ENCODE measurements at places on chromosomes 3 and 15. TPM values are rescaled to one million over a fixed set of nuclear protein-coding genes. Genes with fewer than 3 reads are reported as not detected.

Gene TAGLN3
- 7.7 TPM for polyA plus RNA-seq

Gene KIF7
- 11.5 TPM for polyA plus RNA-seq

Gene RBMS3
- polyA plus RNA-seq, result 17.1 TPM

Gene GOLGA6L26
- polyA plus RNA-seq, result not detected

Gene ERICH6
- polyA plus RNA-seq, result not detected

Gene SPTSSB
- not detected for polyA plus RNA-seq

Gene PDE12
- polyA plus RNA-seq, result 9.5 TPM

Gene GOLGA8S
- 0.03 TPM for polyA plus RNA-seq

GRCh38 chr15:38847666-38848065 is 283.1 kb upstream of the RASGRP1 start:
- H3K27me3 ChIP-seq, result no peaks in the 10 kb centered on the region
- H3K27ac ChIP-seq, result no peak overlapping the region
- DNase-seq, result no peak
- H3K4me3 ChIP-seq, result no peak overlapping the region
- H3K4me1 ChIP-seq, result peaks cover 19% of the 10 kb centered on the region
- H3K36me3 ChIP-seq, result no peaks in the 10 kb centered on the region

- no peak overlapping the region for H3K4me3 ChIP-seq
- no peaks in the 10 kb centered on the region for H3K36me3 ChIP-seq
- DNase-seq, result no peak
- H3K27me3 ChIP-seq, result peaks cover 44% of the 10 kb centered on the region
- no peaks in the 10 kb centered on the region for H3K4me1 ChIP-seq
Measured at GRCh38 chr3:133880886-133881455, 14.7 kb downstream of the RAB6B start.

DNA sequence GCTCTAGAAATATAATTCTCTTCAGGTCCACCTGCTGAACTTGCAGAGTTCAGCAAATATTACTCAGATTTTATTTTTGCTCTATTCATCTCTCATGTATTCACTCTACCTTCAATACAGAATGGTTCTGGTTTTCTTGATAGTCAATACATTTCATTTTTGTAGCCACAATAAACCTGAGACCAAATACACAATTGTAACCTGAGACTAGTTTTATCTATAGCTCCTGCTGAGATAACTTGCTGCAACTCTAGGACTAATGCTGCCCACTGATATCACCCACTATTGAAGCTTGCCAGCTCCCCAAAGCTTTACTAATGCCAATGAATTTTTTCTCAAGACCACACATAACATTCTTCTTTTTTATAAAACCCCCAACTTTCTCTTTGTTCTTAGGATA is 229.3 kb downstream of the NSUN3 start:
- DNase-seq, result no peak
- H3K27me3 ChIP-seq, result no peaks in the 10 kb centered on the region
- no peaks in the 10 kb centered on the region for H3K36me3 ChIP-seq
- no peaks in the 10 kb centered on the region for H3K4me1 ChIP-seq

DNA sequence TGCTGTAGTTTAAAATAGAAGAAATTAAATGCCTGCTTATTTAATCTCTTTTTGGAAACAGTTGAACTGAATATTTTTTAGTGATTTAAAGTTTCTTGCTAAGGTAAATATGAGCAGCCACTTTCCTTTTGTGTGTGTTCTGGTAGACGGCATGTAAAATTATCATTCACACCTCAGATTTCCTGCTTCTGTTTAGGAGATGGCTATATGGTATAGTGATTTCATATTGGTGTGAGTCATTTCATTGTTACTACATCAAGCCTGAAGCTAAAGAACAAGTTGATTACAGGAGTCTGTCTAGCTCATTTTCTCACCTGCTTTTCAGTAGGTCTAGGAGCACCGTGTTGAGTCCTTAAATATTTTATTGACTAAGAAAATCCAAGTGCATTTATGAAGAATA is 2.2 kb downstream of the LRCH3 start:
- DNase-seq, result peak; percentile 63
- no peak overlapping the region for H3K4me3 ChIP-seq
- H3K27ac ChIP-seq, result no peak overlapping the region

DNA sequence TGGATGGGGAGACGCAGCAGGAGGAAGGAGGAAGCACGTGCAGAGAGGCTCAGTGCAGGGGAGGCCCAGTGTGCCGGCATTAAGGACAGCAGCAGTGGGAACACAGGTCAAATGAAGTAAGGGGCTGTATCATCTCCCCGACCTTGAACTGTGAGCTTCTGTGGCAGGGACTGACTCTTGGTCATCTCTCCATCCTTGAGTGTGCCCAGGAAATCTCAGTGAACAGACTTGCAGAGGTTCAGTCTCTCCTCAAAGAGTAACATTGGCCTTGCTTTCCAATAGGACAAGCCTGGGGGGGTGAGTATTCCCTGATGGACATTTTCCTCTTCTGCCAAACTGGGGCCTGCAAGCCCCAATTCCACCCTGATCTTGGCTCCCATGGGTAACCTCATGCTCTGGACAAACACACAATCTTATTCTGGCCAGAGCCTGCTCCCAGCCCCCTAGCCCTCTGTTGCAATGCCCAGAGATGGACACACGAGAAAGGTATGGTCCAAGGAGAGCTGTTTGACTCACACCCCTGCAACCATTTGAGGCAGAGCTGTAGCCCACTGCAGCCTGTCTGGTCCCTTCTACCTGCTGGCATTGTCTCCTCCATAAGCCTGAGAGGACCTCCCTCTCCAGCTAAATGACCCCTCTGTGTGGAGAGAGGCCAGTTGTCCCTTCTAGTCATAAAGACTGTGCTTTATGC is 50.9 kb downstream of the TLE3 start:
- peaks cover 26% of the 10 kb centered on the region for H3K36me3 ChIP-seq
- peaks cover 2% of the 10 kb centered on the region for H3K4me1 ChIP-seq
- H3K27me3 ChIP-seq, result no peaks in the 10 kb centered on the region
- no peak overlapping the region for H3K4me3 ChIP-seq
- no peak overlapping the region for H3K27ac ChIP-seq

- DNase-seq, result no peak
- H3K27ac ChIP-seq, result no peak overlapping the region
- H3K4me1 ChIP-seq, result peaks cover 15% of the 10 kb centered on the region
- no peaks in the 10 kb centered on the region for H3K36me3 ChIP-seq
- no peak overlapping the region for H3K4me3 ChIP-seq
Measured at GRCh38 chr15:40267670-40268069, 15.2 kb downstream of the ANKRD63 start.

GRCh38 chr15:98787194-98787593 is 138.9 kb downstream of the IGF1R start:
- DNase-seq, result no peak
- no peak overlapping the region for H3K27ac ChIP-seq
- H3K27me3 ChIP-seq, result no peaks in the 10 kb centered on the region
- no peak overlapping the region for H3K4me3 ChIP-seq
- H3K4me1 ChIP-seq, result peaks cover 10% of the 10 kb centered on the region

- H3K27me3 ChIP-seq, result no peaks in the 10 kb centered on the region
- H3K27ac ChIP-seq, result no peak overlapping the region
- DNase-seq, result no peak
- H3K4me1 ChIP-seq, result no peaks in the 10 kb centered on the region
Measured at GRCh38 chr3:4153771-4154170, 149.4 kb upstream of the SETMAR start.

GRCh38 chr3:122908251-122908650 is 113.4 kb downstream of the SLC49A4 start:
- H3K27me3 ChIP-seq, result peaks cover 48% of the 10 kb centered on the region
- no peaks in the 10 kb centered on the region for H3K36me3 ChIP-seq
- no peaks in the 10 kb centered on the region for H3K4me1 ChIP-seq
- no peak for DNase-seq
- H3K4me3 ChIP-seq, result no peak overlapping the region

GRCh38 chr3:76078101-76078500 is 292.8 kb upstream of the ZNF717 start:
- no peaks in the 10 kb centered on the region for H3K36me3 ChIP-seq
- peak; percentile 12 for DNase-seq
- no peaks in the 10 kb centered on the region for H3K27me3 ChIP-seq
- H3K27ac ChIP-seq, result no peak overlapping the region
- no peak overlapping the region for H3K4me3 ChIP-seq
- H3K4me1 ChIP-seq, result no peaks in the 10 kb centered on the region

DNA sequence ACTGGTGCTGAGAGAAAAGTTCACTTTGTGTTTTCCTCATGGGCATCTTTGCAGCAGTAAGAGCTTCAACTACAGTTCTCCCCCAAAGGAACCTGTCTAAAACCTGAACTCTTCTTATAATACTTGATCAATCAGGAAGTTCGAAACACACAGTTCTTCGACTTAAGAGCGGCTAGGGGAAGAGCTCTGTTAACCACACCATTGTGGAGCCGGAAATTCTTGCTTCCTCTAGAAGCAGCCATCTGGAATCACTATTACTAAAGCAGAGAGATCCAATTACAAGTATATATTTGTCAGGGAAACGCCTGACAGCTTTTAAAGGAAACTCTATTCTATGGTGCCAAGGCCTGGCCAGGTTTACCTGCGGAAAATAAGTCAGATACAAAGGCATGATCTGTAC is 337.3 kb upstream of the CBLB start:
- no peaks in the 10 kb centered on the region for H3K36me3 ChIP-seq
- H3K27me3 ChIP-seq, result no peaks in the 10 kb centered on the region
- no peaks in the 10 kb centered on the region for H3K4me1 ChIP-seq
- DNase-seq, result peak; percentile 36
- H3K27ac ChIP-seq, result no peak overlapping the region

Data from IMR-90 (cell line).